RWPE1 (cell line): ENCODE measurements at places on chromosomes 13 and 19.

GRCh38 chr19:21566073-21566472 is 60.7 kb downstream of the ZNF429 start:
- DNase-seq, result peak; percentile 46

GRCh38 chr19:47626238-47626637 is 17.3 kb downstream of the BICRA start:
- no peak for DNase-seq

DNA sequence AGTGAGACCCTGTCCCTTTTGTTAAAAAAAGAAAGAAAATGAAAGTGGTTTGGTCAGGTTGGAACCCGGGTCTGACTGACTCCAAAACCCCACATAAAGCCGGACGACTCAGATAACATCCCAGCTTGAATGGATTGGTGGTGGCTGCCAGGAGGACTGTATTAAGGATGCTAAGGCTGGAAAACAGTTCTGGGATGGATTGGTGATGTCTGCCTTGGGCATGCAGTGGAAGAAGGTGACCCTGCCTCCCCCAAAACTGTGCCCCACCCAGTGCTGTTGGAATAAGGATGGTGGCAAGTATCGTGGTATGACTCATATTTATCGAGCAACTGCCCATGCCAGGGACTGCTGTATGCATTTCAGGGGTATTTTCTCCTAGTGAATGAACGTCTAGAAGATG is 18.5 kb upstream of the COLGALT1 start:
- DNase-seq, result no peak

GRCh38 chr13:94557684-94558235 is 38.2 kb downstream of the TGDS start:
- no peak for DNase-seq

DNA sequence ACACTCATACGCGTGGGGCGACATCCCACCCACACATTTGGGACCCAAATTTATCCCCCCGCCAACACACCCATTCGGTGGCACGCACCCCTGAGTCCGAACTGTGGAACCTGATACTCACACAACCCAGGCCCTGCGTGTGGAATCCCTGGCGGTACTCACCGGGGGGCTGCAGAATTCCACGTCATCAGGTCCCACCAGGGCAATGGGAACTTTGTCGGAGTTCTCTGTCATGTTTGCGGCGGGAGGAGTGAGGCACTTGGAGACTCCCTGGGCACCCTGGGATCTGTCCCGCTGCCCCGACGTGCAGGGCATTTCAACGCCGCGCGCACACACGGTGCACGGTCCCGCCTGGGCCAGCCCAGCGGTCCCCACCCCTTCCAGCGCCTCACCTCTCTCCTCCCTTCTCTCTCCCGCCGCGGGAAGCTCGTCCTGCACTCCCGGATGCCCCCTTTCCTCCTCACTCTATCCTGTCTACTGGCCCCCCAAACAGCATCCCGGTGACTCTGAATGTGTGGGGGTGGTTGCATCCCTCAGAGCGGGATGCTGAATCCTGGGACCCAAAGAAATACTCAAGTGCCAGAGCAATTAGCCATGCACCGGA is at the start of gene CNMD:
CNMD (minus strand) TSS at position 353 of the 604 bp plus-strand sequence; CDS start at position 234, 119 bp downstream.
- no peak for DNase-seq

GRCh38 chr19:16894080-16894479 is 5.3 kb downstream of the F2RL3 start:
- DNase-seq, result no peak

DNA sequence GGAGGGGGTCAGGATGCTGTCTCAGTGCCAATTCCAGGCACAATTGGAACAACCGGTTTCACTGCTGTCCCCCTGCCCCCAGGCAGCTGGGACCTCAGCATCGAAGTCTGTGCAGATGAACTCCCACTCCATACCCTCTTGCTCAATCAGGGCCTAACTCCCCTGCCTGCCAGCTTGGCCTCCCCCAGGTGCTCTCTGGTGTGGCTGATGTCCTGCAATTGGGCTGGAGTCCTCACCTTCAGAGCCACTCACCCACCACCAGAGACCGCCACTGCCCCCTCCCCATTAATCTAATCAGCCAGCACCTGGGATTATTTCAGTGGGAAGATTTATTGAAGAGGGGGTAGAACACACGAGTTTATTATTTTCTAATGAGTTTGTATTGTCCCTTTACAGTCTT is 118.8 kb downstream of the MIPEP start:
- no peak for DNase-seq

GRCh38 chr13:113813749-113814434 is 50.0 kb downstream of the GAS6 start:
- no peak for DNase-seq

DNA sequence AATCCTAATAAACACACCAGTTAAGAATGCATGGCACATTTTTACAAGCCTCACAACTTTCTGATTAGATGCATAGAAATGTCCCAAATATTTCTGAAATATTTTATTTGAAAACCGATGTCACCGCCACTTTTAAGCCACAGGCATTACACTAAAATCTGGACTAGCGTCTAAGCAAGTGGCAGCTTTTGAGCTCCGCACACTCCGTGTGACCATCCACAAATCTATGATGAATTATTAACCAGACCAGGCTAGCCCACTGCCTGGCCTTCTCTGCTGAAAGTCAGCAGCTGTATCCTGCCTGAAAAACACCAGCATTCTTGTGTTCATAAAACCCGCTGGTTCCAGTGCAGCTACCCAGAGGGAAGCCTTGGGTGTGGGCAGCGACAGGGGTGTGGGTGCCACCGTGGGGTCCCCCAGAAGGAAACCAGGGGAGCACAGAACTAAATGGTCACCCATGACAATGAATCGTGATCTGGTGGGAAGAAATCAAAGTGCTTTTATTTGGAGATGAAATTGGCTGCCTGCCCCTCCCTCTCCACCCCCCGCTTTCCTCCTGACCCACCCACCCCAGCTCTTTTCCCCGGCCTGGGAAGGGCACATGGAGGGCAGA is 13.8 kb downstream of the RASA3 start:
- no peak for DNase-seq

DNA sequence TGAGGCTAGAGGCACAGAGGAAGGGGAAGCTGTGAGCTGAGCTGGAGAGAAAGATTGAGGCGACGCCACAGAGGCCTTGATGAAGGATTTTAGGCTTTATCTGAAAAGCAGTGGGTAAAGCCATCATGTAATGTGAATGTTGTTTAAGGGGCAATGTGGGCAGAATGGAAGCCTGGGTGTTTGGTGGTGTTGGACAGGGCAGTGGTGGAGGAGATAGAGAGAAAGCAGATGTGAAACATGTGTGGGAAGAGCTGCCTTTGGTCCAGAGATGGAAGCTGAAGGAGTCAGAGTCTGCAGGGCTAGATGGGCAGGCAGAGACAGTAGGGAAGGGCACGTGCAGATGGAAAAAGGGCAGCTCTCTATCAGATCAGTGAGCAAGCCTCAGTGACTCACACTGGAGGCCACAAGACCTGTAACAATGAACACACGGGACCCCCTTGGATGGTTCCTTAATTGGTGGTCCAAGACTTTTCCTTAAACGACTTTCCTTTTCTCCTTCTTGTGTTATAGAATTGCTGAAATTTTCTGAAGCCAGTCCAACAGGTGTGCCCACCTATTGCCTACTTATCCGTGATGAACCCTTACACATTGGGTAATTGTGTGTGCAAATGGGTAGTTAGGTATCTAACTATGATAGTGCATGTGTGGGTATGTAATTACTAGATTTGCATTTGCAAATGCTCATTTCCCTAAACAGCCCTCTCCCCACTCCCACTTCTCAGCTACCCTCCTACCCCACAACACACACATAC is 21.7 kb downstream of the ZNF536 start:
- DNase-seq, result no peak

GRCh38 chr13:26719356-26719945 is 41.1 kb downstream of the GPR12 start:
- DNase-seq, result no peak

DNA sequence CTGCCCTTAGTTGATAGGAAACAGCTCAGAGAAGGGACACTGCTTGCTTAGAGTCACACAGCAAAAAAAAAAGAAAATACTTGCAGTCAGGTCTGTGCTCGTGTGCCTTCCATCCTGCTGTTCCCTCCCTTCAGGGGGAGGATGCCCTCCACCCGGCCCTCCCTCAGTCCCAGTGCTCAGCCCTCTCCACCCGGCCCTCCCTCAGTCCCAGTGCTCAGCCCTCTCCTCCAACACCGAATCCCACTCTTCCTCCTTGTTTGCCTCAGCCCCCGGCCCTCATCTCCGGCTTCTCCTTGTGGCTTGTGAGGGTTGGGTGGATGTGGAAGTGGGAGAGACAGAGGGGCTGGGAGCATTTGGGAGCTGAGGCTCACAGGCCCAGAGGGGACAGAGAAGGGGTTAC is 5.8 kb downstream of the TFPT start:
- no peak for DNase-seq

DNA sequence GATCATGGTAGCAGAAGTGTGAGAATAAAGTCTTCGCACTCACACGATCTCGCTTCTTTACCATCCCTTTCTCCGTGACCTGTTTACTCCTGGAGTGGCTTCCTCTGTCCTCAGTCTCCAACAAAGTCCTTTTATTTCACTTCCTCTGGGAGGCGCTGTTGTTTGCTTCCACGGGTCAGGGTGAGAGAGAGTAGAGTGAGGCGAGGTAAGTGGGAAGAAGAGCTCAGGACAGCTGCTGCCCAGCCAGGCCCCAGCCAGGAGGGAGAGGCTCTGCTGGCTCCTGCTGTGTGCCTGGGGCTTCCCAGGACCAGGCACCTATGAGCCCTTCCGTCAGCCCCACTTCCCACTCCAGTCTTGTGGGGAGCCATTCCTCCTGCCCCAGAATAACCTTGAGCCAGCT is 242.1 kb downstream of the FGF9 start:
- no peak for DNase-seq

DNA sequence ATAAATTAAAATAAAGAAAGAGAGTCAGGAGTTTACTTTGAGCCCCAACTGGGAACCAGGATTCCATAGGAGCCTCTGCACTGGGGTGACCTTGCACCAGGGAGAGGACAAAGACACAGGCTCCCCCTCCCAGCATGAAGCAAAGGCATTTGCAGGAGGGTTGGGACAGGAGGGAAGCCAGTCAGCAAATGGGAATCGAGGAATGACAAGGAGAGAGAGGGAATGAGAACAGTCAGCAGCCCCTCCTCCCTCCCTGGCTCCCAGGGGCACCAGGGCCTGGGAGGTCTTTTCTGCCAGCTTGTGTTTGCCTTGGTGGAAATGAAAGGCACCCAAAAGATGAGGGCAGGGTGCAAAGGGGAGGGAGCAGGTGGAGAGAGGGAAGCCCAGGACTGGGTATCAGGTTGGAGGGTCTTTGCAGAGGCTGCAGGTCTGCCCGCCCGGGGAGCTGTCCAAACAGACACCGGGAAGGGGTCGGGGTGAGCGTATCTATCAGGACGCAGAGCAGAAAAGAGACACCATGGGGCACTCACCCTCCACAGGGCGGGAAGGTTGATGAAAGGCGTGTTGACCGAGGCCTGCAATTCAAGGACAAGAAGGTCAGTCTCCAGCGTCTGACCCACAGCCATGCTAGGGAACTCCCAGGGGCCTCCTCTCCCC is 3.8 kb downstream of the SBSN start:
- DNase-seq, result no peak

- DNase-seq, result peak; percentile 74
These were observed 6.0 kb downstream of the A1BG start for GRCh38 chr19:58346961-58347929.

- no peak for DNase-seq
These were observed 59.4 kb downstream of the TSC22D1 start for GRCh38 chr13:44516771-44517170.

DNA sequence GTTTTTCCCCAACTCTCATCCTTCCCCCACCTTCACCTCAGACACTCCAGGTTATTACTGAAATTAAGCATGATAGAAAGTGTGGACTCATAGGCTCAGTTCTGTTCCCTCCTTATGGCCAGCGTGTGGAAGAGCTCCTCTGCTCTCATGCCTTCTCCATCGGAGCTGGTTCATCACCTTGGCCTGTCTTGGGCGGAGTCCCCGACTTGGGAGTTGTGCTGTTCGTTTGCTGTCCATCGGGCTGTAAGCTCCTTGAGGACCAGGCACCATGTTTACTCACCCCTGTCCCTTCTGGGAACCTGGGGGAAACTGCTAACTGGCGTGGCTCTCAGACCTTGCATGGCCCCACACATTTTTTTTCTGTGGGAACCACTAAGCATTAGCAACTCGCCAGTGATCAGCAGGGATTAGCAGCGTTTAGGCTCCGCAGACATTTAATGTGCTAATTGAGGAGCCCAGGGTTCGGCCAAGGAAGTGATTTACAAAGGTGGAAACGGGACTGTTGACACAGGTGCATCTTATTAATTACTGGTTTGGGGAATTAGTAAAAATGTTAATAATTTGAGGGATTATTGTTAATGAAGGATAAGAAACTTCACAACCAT is 123.8 kb downstream of the TM9SF2 start:
- DNase-seq, result no peak

DNA sequence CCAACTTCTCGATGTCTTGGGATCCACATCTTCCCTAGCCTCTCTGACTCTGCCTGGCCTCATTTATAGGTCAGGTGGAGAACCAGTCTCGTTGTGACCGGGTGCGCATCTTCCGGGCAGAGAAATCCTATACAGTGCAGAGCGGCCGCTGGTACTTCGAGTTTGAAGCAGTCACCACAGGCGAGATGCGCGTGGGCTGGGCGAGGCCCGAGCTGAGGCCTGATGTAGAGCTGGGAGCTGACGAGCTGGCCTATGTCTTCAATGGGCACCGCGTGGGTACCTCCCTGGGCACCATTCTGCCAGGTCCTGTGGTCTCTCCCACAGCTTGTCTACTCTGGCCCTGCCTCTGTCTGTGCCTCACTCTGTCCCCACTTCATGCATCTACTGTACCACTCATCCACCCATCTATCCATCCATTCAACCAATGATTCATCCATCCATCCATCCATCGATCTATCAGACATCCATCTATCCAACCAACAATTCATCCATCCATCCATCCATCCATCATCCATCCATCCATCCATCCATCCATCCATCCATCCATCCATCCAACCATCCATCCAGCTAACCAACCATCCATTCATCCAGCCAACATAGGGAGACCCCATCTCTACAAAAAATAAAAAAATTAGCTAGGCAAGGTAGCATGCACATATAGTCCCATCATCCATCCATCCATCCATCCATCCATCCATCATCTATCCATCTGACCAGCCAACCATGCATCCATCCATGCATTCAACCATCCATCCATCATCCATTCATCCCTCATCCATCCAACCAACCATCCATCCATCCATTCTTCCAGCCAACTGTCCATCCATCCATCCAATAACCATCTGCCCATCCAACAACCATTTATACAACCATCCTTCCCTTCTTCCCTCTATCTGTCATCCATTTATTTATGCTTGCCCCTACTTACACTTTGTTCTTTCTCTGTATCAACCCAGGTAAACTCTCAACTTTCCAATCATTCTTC is 34.3 kb downstream of the RYR1 start:
- DNase-seq, result no peak

GRCh38 chr19:16368385-16369305 is 44.0 kb downstream of the KLF2 start:
- no peak for DNase-seq

DNA sequence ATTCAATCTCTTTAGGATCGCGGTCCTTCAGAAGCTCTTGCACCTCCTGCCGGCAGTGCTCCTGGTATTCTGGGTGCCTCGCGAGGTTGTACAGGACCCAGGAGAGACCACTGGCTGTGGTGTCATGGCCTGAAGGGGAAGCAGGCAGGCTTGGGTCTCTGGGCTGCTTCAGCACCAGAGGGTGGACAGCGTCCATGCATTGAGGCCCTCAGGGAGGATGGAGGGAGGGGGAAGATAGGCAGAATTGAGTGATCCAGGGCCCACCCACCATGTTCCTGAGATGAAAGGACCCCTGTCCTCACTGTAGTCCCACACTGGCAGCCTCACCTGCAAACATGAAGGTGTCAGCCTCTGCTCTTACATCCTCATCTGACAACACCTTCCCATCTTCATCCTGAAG is 17.9 kb upstream of the OR10H5 start:
- DNase-seq, result no peak
